SJSA1 (cell line): ENCODE measurements at places on chromosomes 7 and 10. TPM values are rescaled to one million over a fixed set of nuclear protein-coding genes. Genes with fewer than 3 reads are reported as not detected.

- DNase-seq, result no peak
Observed at GRCh38 chr10:70212277-70212676, 21.0 kb downstream of the PPA1 start.

- no peak for DNase-seq
Observed at GRCh38 chr10:50593523-50594376, 30.0 kb downstream of the SGMS1 start.

- no peak for DNase-seq
Observed at GRCh38 chr10:70722820-70723424, 50.6 kb downstream of the ADAMTS14 start.

- DNase-seq, result no peak
Observed at GRCh38 chr7:26365077-26365900, 73.6 kb downstream of the SNX10 start.

DNA sequence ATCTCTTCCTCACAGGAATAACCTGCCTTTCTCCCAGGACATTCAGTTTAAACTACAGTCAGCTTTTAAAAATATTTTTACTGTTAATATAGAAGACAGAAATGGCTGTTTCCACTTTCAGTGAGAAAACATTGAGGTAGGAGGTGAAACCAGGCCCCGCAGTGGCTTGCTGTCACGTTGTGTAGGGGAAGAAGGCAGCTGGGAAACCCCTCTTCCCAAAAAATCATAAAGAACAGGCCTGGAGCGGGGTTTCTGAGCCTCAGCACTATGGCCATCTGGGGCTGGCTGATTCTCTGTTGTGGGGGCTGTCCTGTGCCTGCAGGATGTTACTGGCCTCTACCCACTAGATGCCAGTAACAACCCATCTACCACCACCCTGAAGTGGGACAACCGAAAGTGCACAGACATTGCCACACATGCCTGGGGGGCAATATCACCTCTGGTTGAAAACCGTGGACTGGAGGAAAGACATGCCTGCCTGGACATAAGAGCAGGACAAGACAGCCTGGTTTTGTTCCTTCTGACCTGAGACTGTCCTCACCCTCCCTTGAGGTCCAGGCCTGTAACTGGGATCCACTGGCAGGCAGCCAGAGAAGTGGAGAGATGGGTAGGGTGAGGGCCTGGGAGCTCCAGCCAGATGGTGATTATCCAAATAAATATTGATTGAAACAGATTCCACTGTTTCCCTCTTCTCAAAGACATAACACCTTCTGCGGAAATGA is 43.9 kb downstream of the KCNH2 start:
- no peak for DNase-seq

- DNase-seq, result no peak
Observed at GRCh38 chr10:100291356-100291755, 4.9 kb upstream of the BLOC1S2 start.

- DNase-seq, result no peak
Observed at GRCh38 chr7:148079206-148080080, 511.1 kb upstream of the C7orf33 start.

DNA sequence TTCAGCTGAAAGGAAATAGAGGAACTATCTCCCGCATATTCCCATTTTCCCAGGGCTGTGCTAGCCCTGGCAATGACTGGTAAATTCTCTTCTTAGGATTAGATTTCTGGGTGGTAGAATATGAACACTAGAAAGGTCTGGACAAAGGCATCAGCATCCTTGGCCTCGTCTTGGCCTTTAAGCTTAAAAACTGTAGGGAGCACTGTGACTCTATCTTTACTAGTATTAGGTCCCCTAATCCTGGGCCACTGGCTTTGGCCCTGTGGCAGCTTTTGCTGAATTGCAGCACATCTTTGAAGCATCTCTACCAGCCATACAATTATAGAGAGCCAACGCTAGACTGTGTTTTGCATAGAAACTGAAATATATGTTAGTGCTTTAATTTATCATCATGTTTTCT is 41.5 kb upstream of the EBLN1 start:
- DNase-seq, result no peak

DNA sequence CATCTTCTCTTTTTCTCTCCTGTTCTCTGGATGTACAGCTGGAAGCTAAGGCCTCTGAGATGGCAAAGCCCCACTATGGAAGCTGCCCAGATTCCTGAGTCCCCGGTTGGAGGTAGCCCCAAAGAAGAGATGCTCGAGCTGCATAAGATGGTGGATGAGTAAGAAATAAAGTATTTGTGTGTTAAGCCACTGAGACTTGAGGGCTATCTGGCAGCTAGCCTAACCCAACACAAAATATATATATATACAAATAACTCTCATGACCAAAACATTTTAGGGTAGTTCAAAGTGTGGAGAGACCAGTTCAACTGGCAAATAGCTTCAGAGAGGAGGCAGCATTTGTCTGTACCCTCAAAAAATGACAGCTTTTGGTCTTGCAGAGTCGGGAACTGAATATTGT is 72.4 kb upstream of the PDE1C start:
- DNase-seq, result peak; percentile 37

GRCh38 chr10:131920693-131921092 is 19.9 kb downstream of the PPP2R2D start:
- no peak for DNase-seq

DNA sequence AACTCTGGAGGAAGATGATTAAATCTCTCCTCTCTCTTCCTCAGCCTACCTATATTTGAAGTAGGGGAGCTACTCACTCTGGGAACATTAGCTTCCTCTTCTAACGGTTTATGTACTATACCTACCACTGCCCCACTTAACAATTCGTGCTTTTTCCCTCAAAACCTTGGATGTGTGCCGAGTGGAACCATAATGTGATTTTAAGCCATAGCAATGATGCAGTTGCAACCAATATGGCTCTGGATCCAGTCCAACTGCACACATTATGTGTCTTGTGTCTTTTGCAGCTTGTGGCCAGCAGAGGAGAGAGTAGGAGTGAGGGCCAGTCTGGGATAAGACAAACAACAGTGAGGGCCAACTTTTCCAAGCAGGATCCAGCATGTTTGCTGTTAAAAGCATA is 170.7 kb downstream of the GATA3 start:
- no peak for DNase-seq

DNA sequence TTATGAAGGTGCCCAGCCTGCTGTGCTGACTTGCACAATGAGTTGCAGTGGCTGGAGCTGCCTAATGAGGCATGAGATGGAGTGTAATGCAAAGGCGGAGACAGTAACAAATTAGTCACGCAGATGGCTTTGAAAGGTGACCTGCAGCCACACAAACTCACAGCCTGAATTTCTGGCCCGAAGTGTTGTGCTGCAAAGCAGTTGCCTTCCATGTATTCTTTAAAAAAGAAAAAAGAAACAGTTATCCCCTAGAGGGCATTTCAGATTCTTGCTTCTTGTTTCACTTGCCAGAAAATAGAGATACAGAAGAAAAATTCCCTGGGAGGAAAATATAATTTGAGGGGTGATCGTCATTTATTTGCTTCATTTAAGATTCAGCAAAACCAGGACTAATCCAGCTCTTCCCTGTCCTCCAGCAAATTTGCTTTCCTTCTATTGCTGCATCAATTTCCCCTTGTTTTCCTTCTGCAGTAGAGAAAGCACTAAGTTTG is 239.9 kb downstream of the ADRA2A start:
- no peak for DNase-seq

- DNase-seq, result no peak
Observed at GRCh38 chr10:132401401-132402118, 4.6 kb downstream of the PWWP2B start.

- no peak for DNase-seq
Observed at GRCh38 chr10:93072225-93072712, 1.4 kb upstream of the CYP26A1 start.

GRCh38 chr10:90420637-90421318 is 437.1 kb downstream of the HTR7 start:
- no peak for DNase-seq

GRCh38 chr7:109844362-109844761 is 1246.6 kb upstream of the LRRN3 start:
- no peak for DNase-seq

DNA sequence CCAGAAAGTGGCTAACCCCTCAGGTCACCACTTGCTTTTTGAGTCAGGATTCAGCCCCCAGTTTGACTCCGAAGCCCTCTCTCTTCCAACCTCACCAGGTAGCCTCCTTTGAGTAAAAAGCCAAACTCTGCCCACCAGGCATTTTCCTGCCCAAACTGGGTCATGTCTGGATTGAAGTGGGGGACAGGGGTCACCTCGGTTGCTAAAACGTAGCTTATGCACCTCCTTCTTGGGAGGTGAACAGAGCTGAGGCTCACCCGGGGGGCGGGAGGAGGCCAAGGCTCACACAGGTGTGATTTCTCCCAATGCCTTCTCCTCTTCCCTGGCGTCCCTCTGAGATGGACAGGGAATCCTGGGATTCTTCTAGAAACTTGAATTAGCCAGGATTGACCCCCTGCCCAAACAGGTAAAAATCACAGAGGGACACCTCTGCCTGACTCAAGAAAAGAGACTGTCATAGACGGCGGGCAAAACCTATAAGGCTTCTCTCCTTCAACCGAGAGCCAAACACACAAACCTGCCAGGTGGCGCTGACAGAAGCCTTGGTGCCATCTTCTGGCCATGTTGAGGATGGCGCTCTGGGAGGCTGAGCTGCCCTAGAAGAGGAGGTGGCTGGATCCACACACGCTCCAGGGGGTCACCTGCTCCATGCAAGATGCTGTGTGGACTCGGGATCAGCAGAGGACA is 51.6 kb downstream of the PRLHR start:
- peak; percentile 11 for DNase-seq

DNA sequence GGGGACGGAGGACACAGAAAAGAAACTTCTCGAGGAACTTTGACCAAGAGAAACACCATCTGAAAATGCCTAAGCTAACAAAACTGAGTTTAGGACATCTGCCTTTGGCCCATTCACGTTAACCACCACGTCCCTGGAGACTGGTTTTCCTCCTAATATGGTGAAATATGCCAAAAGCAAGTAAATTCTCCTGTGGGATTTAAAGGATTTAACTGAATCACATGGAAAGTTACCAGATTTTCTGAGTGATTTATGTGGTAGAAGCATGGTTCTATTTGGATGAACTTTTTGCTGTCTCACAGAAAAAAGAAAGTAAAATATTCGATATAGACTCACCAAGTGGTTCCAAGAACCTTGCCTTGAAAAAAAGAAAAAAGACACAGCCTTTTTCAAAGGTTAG is 30.4 kb upstream of the BMPER start:
- no peak for DNase-seq

- no peak for DNase-seq
Observed at GRCh38 chr7:473211-473734, 46.4 kb downstream of the PDGFA start.

Gene CYP3A4
- not detected in 2 replicates for total RNA-seq

Gene STYXL1
- 78.4 and 123 TPM in 2 replicates for total RNA-seq

Gene ZNRF2
- total RNA-seq, result 17.3 and 20.3 TPM in 2 replicates

Gene GCK
- total RNA-seq, result 0.13 and 1.6 TPM in 2 replicates

Gene ZNF467
- total RNA-seq, result not detected in 2 replicates

Gene UBE3C
- total RNA-seq, result 85.8 and 134 TPM in 2 replicates

Gene MYPN
- under 0.01 and 0.39 TPM in 2 replicates for total RNA-seq

Gene CDHR3
- 0.26 TPM in 1 of 2 replicates, not detected in the other for total RNA-seq

Gene ATP5F1C
- total RNA-seq, result 447 and 519 TPM in 2 replicates

Gene AQP1
- total RNA-seq, result 0.18 TPM in 1 of 2 replicates, not detected in the other
